COLO829 (cell line): ENCODE measurements at places on chromosomes 1 and 21.

- DNase-seq, result no peak
Measured at GRCh38 chr1:211813590-211813989, 17.0 kb downstream of the LPGAT1 start.

GRCh38 chr21:26136671-26137070, 33.9 kb downstream of the APP start:
- DNase-seq, result no peak

- no peak for DNase-seq
Measured at GRCh38 chr1:19088717-19089442, 121.2 kb downstream of the UBR4 start.

DNA sequence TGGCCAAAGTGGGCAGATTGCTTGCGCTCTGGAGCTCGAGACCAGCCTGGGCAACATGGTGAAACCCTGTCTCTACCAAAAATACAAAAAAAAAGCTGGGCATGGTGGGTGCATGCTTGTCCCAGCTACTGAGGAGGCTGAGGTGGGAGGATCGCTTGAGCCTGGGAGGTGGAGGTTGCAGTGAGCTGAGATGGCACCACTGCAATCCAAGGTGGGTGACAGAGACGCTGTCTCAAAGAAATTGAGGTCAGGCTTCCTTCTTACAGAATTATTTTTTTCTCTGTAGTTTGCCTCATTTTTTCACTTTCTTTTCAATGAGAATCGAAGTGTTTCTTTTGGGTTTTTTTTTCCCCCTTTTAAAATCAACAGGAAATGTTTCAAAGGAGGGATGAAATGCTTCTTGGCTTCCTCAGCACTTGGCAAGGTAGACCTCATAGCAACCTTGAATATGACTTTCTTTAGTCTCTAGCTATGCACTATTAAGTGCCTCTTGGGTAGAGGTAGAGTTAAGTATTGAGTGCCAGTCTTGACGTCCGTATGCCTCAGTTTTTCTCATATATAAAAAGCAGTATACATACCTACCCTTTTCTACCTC, 40.3 kb downstream of the MDM4 start:
- DNase-seq, result no peak

- no peak for DNase-seq
Measured at GRCh38 chr1:204359474-204360255, at the start of gene PLEKHA6. TSS of gene PLEKHA6 (minus strand) at chr1:204359929. CDS start at chr1:204273727, 86,202 bp downstream.

DNA sequence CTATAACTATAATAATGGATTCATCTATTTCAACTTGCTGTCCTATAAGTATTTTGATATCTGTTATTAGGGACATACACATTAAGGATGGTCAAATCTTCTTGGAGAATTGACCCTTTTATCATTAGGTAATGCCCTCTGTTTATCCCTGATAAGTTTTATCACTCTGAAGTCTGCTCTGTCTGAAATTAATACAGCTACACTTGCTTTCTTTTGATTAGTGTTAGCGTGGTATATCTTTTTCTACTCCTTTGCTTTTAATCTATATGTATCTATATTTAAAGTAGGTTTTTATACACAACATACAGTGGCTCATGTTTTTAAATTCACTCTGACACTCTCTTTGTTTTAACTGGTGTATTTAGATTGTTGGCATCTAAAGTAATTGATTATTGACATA, 69.9 kb upstream of the EXO1 start:
- no peak for DNase-seq

DNA sequence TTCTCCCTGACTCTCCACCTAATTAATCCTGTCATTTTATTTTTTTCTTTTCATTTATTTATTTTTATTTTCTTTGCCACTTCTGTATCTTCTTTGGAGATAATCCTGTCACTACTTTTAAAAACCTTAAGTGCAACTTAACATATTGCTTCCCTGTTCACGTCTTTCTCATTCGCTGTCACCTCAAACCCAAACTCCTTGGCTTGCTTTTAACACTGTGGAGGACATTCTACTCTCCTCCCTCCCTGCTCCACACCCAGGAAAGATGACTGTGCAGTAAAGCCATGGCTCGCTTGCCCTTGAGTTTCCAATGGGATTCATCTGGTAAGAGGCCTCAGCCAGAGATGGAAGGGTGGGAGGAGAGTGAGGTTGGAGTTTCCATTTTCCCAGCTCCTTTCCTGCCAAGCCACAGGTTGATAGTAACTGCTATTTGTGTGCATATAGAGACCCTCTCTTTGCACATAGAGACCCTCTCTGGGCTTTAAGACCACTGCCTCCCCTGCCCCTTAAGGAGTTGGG, 6.4 kb upstream of the BRWD1 start:
- DNase-seq, result no peak

DNA sequence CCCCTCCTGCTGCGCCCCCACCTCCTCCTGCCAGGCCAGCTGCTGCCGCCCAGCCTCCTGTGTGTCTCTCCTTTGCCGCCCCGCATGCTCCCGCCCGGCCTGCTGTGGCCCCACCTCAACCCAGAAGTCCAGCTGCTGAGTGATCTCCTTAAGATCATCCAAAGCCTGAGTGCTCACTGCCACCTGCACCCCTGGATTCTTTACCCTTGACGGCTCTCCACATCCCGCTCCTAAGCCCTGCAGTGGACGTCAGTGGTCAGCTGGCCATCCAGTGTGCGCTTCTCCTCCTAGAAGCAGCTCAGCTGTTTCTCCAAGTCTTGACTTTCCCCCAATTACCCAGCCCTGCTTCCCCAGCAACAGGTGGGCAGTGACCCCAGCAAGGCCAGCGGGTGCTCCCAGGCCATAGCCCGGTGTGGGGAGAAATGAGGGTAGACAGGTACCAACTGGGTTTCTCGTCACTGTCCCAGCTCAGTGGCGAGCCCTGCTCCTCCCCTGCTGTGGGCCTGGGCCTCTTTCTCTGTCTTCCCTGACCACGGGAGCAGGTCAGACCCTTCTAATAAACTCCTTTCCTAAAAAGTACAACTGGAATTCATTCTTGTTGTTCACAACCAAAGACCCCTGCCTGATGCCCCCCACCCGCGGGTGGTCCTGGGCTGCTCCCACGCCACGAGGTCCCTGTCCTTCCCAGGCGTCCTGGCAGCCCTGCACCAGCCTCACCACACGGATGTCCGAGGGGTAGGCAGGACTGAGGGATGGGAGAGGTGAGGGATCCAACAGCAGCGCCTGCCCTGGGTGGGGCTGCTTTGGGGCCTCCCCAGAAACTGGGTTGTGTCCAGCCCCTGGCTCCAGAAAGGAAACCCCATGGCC, 1.4 kb downstream of the KRTAP10-7 start:
- no peak for DNase-seq

DNA sequence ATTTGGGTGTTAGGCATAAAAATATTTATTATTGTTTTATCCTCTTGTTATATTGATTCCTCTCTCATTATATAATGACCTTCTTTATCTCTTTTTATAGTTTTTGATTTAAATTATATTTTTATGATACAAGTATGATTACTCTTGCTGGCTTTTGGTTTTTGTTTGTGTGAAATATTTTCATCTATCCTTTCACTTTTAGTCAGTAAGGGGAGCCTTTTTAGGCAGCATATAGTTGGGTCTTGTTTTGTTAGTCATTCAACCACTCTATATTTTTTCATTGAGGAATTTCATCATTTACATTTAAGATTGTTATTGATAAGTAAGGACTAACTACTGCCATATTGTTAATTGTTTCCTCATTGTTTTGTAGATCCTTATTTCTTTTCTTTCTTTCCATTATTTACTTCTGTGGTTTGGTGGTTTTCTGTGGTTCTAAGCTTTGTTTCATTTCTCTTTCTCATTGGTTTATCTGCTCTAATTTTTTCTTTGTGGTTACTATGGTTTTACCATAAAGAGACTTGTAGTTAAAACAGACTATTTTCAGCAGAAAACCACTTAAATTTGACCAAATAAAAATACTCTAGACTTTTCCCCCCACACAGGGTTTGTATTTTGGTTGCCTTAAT, 593.1 kb downstream of the NUF2 start:
- DNase-seq, result no peak
